ENCODE measurements at places on chromosomes 2 and 18. TPM values are rescaled to one million over a fixed set of nuclear protein-coding genes. Genes with fewer than 3 reads are reported as not detected.

Gene MYO5B
- 14.9 TPM for total RNA-seq

Gene DSG3
- not detected for total RNA-seq

Gene FAM237A
- not detected for total RNA-seq

Gene NEU2
- total RNA-seq = not detected

Gene VIL1
- 0.16 TPM for total RNA-seq

Gene DUSP2
- total RNA-seq = 0.53 TPM

Gene SIX3
- 0.41 TPM for total RNA-seq

Gene LAMA1
- 0.31 TPM for total RNA-seq

Gene C2orf72
- total RNA-seq = 6.5 TPM

Gene MYL12A
- 322 TPM for total RNA-seq

Gene L3MBTL4
- not detected for total RNA-seq

Gene ATP8B1
- 9.9 TPM for total RNA-seq

Measured in A549 treated with DMSO at 1 μM for 4 hours (cell line).